ENCODE measurements at places on chromosomes 1 and 21. TPM values are rescaled to one million over a fixed set of nuclear protein-coding genes. Genes with fewer than 3 reads are reported as not detected.

GRCh38 chr1:54391450-54392209 is 14.6 kb downstream of the SSBP3 start:
- H3K27me3 ChIP-seq = no peaks in the 10 kb centered on the region
- H3K4me1 ChIP-seq = peaks cover 4% of the 10 kb centered on the region
- no peak overlapping the region for H3K27ac ChIP-seq

- peaks cover 12% of the 10 kb centered on the region for H3K36me3 ChIP-seq
- H3K27me3 ChIP-seq = no peaks in the 10 kb centered on the region
- no peak for DNase-seq
- H3K4me1 ChIP-seq = peaks cover 59% of the 10 kb centered on the region
- H3K4me3 ChIP-seq = no peak overlapping the region
- H3K27ac ChIP-seq = no peak overlapping the region
Measured at GRCh38 chr21:16406355-16406754, 676.6 kb downstream of the USP25 start.

DNA sequence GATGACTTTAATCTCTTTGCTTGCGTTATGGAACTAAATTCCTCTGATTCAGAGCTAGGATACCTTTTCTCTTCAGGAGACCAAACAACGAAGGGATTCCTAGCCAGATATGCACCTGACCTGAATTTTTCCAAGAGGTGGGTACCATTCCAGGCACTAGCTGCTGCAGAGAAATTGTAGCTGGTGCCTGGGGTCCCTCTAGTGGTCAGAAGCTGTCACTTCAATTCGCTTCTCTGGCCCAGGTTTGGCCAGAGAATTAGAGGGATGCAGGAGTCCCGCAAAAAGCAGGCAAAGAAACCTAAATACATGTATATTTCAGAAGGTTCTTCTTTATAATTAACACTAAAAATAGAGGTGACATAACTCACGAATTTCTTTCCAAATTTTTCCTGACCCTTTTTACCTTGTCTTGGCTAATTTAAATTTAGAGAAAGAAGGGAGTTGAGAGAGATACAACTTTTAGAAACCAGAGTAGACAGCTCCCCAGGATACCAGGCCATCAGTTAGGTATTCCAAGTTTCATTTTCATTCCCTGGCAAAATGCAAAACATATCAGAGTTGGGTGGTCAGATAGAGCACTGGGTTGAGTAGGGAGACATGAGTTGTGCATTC is 9.6 kb downstream of the ACKR1 start:
- H3K36me3 ChIP-seq = no peaks in the 10 kb centered on the region
- no peak overlapping the region for H3K4me3 ChIP-seq
- H3K4me1 ChIP-seq = no peaks in the 10 kb centered on the region

DNA sequence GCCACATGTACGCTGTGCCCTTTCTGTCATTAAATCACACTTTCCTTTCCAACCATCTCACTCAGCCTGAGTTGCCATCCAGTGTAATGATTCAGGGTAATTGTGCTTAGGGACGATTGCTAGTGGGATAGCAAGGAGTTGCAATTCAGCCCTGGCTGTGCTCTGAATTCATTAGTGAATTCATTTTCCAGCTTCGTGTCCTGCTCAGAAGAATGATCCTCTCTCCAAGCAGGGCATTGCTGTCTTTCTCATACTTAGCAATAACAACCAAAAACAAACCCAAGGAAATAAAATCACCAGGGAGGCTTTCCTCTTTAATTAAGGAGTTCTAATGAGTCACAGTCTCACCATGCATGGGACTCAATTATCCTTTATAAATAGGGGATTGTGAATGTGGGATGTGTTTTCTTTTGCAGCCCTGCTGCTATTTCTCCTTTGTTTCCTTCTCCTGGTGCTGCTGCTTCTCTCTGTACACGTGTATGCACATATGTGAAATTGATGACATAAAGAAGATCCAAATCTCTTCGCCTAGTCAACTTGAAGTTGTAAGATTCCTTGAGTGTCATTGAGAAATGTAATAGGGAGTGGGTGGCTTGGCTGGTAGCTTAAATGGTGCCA is 167.0 kb downstream of the TSEN15 start:
- no peak for DNase-seq
- no peak overlapping the region for H3K27ac ChIP-seq
- no peaks in the 10 kb centered on the region for H3K27me3 ChIP-seq
- H3K36me3 ChIP-seq = no peaks in the 10 kb centered on the region
- H3K4me3 ChIP-seq = no peak overlapping the region
- H3K4me1 ChIP-seq = peaks cover 3% of the 10 kb centered on the region

DNA sequence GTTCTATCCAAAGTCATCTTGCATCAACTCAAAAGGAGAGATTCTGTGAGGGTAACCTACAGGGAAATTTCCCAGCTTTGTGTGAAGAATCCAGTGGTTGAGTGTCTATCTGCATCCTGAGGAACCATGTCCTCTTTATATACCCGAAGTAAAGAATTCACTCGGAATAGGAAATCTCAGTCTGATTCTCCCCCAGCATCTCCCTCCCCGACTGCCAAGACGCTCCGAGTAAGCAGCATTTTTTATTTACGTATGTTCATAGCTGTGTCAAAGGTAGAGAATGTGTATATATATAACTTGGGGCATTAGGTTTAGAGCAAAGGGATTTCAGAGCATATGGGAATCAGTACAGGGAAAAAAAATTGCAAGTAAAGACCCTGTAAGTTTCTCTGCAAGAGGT is 170.2 kb downstream of the SYT2 start:
- peak overlapping the region; percentile 22 for H3K4me3 ChIP-seq
- H3K27me3 ChIP-seq = no peaks in the 10 kb centered on the region
- H3K27ac ChIP-seq = peak overlapping the region; percentile 74

CHI3L1 gene
- total RNA-seq = not detected

- H3K27ac ChIP-seq = no peak overlapping the region
- H3K36me3 ChIP-seq = peaks cover 5% of the 10 kb centered on the region
- no peak overlapping the region for H3K4me3 ChIP-seq
- DNase-seq = no peak
- no peaks in the 10 kb centered on the region for H3K27me3 ChIP-seq
- H3K4me1 ChIP-seq = peaks cover 7% of the 10 kb centered on the region
Measured at GRCh38 chr1:226945106-226945857, 5.2 kb downstream of the COQ8A start.

LHX8 gene
- not detected for total RNA-seq

EVA1C gene
- 3.0 TPM for total RNA-seq

Measured in osteocyte (in vitro differentiated cells).